ENCODE measurements at places on chromosomes 7 and 10. TPM values are rescaled to one million over a fixed set of nuclear protein-coding genes. Genes with fewer than 3 reads are reported as not detected.

Gene ACTR3C
- total RNA-seq: 18.2 TPM

DNA sequence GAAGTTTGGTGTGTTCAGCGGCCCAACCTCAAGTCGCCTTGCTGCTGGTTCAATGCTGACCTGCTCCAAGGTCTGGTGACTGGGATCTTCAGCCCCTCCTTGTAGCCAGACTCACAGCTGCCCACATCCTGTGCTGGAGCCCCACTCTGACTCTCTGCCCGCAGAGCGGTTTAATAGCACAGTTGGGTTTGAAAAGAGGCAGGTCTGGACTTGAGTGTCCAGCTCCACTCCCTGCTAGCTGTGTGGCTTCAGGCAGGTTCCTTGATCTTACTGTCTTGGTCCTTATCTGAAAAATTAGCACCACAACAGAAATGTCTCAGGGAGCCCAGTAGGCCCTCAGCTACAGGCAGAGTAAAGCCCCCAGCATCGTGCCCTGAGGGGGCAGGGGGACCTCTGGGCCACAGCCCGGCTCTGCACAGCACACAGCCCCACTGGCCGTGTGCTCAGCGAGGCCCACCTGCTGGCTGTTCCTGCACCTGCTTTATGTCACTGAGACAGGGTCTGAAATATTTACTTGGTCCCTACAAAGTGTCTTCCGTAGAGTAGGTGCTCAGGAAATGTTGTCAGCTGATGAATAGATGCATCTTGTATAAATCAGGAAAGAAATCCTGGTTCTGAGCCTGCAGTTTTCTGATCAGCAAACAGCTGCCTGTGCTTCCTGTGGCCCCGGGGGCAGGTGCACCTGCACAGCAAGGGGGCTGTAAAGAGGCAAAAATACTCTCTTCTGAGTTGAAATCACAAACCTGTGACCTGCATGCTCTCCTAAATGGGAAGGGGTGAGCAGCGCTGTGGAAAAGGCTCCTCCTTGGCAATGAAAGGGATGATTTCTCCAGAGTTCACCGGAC lies 155.5 kb downstream of the SVIL start:
- peak; percentile 60 for DNase-seq

Gene CHCHD2
- total RNA-seq: 283 TPM

DNA sequence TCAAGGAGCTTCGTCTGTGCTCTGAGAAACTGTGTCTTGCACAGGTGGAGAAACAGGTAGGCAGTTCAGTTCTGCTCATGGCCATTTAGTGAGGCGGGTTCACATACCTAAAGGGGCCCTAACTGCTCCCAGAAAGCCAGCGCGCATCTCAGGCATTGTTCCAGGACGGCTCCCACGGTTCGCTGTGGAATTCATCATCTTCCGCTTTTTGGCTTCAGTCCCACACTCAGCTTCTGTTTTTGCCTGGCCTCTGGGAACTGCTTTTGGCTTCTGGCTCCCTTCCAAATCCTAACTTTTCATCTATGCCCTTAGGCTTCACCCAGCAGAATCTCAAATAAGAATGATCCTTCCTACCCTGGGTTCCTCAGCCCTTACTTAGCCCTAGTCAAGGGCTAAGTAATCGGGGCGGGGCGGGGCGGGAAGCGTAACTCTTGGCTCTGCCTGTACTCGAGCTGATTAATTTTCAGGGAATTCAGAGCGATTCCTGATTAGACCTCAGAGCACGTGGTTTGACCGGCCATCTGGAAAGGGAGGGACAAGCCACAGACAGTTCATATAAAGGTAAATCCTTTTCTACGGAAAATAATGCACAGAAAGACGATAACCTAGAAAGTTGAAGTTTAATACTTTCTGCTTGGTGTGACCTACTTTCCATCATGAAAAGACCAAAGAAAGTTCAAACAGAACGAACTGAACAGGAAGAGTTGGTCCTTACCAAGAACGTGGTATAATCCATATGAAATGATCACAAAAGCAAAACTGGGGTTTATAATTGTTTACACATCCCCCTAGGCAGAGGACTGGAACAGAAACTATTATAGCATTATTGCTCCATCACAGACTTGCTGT lies 105.7 kb downstream of the ST8SIA6 start:
- peak; percentile 70 for DNase-seq

- no peak for DNase-seq
These were observed 18.8 kb downstream of the CDC123 start for GRCh38 chr10:12214763-12215218.

Measured in ureter (tissue), 1 donor.